ACHN (cell line): ENCODE measurements at places on chromosomes 2 and 18.

GRCh38 chr18:12312976-12313375 lies 4.9 kb downstream of the TUBB6 start:
- no peak for DNase-seq

DNA sequence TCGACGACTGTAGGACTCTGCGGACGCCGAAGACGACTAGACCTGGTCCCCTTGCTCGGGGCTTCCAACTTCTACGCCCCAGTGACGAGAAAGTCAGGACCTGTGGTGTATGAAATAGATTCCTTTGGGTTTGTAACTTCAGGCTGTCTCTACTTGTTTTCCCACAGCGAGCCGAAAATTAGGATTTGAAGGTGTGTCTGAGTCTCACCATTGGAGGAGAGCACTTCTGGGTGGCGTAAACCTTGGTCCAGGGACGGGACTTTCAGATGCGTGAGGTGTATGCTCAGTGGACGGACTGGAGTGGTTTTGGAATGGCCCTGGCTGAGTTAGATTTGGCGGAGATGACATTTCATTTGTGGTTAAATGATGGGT lies 1.3 kb downstream of the BIRC6 start:
- peak; percentile 29 for DNase-seq

DNA sequence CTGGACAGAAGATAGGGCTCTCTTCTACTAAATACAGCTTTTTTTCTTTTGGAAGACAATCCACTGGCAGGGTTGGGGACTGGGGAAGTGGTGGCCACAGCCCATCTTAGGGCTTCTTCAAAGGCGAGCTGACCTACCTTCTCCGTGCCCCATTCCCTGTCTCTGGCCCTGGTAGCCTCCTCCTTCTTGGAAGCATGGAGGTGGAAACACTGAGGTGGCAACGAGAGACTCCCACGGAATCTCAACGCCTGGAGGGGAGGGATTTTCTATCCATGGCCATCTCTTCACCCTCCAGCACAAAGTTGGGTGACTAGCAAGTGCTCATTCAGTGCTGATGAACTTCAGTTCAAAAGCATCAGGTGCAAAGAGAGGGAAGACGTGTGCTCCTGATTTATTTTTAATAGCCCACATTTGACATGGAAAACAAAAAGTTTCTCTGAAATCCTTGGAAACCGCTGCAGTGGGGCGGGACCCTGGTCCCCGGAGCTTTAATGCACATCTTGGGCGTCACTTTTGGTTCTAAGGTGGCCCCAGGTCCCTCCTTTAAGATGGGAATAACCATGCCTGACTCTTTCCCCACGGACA lies 633 bp upstream of the ARMC9 start:
- DNase-seq, result peak; percentile 21

- DNase-seq, result no peak
Observed at GRCh38 chr2:98882971-98883779, 52.9 kb downstream of the CRACDL start.

DNA sequence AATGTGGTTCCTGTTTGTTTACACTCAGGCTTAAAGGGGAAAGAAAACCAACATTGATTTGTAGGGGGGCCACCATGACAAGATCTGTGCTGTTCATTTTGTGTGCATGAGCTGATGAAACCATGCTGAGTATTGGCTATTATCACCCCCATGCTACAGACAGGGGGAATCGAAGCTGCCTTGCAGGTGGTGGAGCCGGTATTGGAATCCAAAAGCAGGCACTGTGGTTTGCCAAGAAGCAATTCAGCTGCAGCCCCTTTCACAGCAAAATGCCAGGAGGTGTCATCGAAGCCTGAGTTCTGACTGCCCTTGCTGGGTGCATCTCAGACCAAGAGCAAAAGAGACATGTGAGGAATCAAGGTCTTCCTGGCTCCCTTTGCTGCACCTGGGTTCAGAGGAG lies 221.9 kb downstream of the UXS1 start:
- no peak for DNase-seq

DNA sequence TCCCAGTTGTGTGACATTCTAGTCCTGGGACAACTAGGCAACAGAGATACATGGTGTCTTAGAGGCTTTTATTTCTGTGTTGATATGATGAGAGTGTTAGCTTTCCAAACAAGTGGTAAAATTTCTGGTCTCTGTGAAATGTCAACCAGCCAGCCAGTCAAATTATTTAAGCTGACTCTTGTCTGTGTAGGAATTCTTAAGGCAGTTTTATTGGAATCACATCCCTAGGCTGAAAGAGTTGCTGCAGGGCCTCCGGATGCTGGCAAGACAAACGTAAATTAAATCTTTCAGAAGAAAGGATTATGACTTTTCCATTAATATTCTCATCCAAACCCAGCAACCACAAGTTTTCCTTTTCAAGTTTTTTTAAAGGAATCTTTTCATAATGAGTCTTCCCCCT lies 44.6 kb downstream of the SERPINB7 start:
- DNase-seq, result no peak

- no peak for DNase-seq
Observed at GRCh38 chr18:13653746-13654433, 72.5 kb downstream of the FAM210A start.

- DNase-seq, result peak; percentile 50
Observed at GRCh38 chr2:165833156-165833555, 39.1 kb upstream of the GALNT3 start.

GRCh38 chr2:40230707-40231432 lies 221.0 kb downstream of the SLC8A1 start:
- no peak for DNase-seq

DNA sequence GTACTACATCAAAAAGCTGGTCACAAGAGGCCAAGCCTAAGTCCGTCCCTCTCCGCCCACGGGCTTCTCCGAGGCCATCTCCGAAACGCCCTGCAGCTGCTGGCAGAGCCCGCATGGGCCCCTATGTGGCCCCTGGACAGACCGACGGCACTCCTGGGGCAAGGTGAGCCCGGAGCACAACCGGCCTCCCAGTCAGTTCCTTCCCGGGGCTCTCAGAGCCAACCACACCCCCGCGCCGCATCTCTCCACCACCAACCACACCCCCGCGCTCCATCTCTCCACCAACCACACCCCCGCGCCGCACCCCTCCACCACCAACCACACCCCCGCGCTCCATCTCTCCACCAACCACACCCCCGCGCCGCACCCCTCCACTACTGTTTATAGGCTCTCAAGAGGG lies 93.5 kb downstream of the ZNF516 start:
- DNase-seq, result no peak

DNA sequence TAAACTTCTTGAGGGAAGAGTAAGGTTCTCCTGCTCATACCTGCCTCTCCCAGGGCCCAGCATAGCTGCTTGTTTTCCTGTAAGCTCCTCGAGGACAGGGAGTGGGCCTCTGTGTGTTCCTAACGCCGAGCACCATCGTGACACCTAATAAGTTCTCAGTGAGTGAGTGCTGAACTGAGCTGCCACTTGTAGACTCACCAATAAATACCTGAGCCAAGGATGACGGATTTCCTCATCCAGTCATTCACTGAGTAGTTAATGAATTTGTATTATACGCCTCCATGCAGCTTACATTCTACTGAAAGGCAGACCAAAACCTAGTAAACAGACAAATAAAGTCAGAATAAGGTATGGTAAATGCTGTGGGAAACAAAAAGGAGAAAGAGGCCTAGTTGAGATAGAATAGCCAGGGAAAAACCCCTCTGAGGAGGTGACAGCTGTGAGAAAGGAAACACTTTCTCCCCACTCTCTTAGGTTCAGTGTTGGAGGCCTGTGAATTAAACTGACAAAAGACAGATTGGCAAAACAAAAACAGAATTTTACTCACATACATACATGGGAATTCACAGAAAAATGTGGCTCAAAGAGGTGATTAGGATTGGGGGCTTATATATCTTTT lies 138.6 kb downstream of the B3GNT2 start:
- no peak for DNase-seq

- DNase-seq, result no peak
Observed at GRCh38 chr2:64658269-64658668, 4.6 kb upstream of the SERTAD2 start.

GRCh38 chr2:102107741-102108070 lies 34.8 kb upstream of the IL1R1 start:
- peak; percentile 85 for DNase-seq

DNA sequence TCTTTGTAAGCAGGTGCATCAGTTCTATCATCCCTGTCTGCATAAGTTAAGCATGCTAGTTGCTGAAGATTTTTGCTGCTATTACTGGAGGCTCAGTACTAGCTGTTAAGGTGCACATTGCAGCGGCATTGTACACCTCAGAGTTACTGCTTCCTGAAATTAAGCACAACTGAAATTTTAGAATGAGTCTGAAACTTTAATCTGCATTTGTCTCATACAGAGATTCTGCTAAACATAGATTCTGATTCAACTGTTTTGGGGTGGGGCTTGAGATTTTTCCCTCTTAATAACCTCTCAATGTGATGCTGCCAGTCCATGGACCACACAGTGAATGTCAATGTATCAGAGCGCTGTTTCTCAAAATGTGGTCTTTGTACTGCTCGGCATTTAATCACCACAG lies 585.7 kb upstream of the GCFC2 start:
- DNase-seq, result no peak

- no peak for DNase-seq
Observed at GRCh38 chr2:209773377-209773776, 1.7 kb downstream of the UNC80 start.

DNA sequence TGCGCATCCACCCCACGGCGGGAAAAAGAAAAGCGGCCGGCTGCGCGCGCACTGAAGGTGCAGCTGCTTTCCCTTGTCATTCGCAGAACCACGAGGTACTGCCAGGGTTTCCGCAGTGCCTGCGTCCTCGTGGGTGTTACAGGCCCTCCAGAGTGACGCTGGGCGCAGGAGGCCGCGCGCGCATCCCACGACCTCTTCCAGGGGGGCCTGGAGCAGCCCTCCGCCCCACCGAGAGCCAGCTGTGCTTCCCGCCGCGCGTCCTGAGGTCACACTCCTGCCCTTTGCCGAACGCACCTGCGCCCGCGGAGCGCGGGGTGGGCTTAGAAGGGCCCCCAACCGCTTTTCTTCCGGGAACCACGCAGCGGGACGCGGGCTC lies 378 bp upstream of the IAH1 start:
- DNase-seq, result peak; percentile 46

DNA sequence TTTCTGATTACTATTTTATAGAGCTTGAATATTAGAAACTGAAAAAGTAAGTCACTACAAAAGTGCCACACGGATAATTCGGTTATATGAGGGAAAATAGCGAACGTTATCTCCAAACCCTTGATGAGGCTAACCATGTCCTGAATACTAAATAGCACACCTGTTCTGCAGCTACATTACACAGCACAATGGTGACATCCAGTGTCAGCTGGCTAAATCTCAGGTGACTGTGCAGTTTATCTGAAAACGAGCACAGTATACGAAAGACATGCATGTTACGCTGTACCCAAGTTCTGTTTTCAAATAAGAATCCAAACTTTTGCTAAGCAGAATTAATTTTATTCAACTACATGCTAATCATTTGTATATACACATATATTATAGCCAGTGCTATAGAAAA lies 9.0 kb downstream of the CCDC68 start:
- no peak for DNase-seq

GRCh38 chr18:3066341-3067110 lies 53.6 kb upstream of the LPIN2 start:
- no peak for DNase-seq

GRCh38 chr2:192011196-192011595 lies 164.3 kb upstream of the CAVIN2 start:
- DNase-seq, result no peak
